Adipocyte (in vitro differentiated cells): ENCODE measurements at places on chromosomes 11 and 22.

- peak; percentile 46 for DNase-seq
These were observed 298.3 kb downstream of the NTM start for GRCh38 chr11:131668500-131669400.

DNA sequence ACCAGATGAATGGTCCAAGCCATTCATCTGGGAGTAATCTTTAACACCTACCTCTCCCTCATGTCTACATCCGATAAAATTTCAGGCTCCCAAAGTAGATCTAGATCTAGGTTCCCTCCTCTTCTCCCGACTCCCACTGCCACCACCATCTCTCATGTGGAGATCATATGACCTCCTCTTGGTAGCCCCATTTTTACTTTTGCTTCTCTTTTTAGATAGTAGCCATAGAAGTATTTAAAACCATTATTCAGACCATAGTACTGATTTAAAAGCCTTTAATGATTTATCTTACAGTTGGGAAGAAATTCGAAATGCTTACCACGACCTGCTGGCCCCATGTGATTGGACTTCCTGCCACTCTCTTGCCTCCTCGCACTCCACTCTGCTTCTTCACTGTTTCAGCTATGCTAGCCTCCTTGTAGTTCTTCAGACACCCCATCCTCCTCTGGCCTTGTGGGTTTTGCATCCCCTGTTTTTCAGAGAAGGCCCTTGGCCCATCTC lies 98.5 kb downstream of the RASSF10 start:
- DNase-seq = no peak

- DNase-seq = no peak
These were observed 116.6 kb downstream of the PLEKHA7 start for GRCh38 chr11:16897470-16898061.

DNA sequence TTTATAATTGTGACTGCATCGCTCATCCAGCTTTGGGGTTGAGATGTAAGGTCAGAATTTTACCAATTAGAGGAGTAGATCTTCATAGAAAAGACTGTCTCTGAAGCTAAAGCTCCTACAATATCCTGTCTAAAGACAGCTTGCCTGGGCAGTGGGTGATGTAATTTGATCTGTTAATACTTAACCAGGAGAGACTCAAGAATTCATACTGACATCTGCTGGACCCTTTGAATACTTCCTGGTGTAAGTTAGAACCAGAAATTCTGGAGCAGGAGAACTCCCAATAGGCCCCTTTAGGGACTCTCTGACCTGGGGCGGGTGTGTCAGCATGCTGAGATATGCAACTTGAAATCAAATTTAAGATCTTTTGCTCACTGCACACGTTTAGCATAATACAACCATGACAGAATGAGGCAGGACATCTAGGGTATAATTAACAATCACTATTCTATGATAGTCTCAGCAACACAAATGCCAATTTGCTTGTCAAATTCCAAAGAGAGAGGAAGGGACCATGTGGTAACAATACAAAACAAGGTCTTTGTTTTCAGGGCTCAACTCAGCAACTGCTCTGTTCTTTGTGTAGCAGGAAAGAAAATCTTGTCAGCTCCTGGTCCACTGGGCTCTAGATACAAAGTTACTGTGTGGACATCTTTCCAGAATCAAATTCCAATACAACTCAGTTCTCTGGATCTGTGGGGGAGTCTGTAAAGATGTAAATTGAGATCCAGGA lies 143.9 kb downstream of the INSC start:
- DNase-seq = peak; percentile 53

GRCh38 chr11:85922367-85922766 lies 67.2 kb downstream of the CCDC83 start:
- DNase-seq = no peak

DNA sequence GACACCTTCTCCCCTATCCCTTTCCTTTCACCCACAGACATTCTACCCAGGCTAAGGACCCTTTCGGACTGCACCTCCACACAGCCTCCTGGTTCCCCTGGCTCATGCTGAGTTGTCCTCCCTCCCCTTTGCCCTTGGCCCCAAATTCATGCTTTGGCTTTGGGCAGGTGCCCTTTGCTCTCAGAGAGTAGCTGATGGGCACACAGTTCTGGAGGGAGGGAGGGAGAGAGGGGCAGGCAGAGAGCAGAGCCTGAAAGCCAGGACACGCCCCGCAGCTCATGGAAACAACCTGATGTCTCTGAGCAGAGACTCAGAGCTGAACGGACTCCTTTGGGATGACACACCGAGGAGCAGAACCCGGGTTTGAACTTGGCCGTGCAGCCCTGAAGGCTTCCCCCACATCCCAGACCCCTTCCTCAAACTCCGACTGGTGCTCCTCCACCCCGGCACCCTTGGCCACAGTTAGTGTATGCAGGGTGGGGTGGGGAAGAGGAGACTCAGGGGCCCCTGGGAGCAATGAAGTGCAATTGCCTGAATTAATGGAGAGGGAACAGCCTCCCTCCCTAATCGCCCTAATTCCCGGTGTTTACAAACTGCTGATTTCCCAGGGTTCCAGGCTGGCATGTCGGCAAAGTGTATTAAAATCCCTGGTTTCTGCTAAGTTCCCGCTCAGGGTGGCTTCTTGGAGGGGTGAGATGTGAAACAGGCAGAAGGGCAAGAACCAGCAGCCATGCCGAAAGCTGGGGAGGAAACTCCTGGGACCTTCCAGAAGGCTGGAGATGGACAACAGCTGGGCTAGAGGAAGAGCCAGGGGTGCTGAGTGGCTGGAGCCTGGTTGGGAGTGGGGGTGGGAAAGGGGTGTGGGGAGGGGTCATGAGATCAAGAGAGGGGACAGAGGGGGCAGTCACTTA lies 71.2 kb upstream of the SHISAL1 start:
- no peak for DNase-seq

GRCh38 chr22:36053242-36054147 lies 24.9 kb upstream of the RBFOX2 start:
- DNase-seq = no peak

DNA sequence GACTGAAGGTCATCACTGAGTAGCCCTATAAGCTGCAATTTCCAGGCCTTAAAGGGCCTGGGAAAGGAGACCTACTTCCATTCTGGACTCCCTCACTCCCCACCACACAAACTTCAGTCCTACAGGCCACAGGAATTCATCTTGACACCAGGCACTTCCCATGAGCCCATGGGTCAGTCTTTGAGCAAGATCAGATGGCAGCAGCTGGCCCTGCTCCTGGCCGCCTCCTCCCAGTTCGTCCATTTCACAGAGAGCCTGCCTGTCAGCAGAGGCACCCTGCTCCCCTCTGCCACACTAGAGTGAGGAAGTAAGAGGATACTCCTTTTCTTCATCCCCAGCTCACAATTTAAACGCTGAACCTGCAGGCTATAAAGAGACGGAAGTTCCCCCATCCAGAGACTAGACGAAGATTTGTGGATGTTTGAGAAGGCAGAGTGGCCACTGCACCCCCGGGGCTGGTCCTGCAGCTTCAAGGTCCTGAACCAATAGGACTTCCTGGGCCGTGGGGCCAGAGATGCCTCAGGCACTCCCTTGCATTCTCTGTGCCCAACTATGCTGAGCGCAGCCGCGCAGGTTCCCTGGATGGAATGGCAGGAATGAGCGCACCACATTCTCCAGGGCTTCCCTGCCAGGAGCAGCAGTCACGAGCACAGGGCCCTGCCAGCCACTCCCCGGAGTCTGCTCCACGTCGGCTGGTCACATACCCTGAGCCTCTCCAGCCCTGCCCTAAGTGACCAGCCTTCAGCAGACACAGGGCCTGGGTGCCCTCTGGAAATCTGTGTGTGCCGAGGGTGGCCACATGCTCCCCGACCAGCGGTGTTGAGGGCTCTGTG lies 33.5 kb upstream of the BID start:
- peak; percentile 33 for DNase-seq

DNA sequence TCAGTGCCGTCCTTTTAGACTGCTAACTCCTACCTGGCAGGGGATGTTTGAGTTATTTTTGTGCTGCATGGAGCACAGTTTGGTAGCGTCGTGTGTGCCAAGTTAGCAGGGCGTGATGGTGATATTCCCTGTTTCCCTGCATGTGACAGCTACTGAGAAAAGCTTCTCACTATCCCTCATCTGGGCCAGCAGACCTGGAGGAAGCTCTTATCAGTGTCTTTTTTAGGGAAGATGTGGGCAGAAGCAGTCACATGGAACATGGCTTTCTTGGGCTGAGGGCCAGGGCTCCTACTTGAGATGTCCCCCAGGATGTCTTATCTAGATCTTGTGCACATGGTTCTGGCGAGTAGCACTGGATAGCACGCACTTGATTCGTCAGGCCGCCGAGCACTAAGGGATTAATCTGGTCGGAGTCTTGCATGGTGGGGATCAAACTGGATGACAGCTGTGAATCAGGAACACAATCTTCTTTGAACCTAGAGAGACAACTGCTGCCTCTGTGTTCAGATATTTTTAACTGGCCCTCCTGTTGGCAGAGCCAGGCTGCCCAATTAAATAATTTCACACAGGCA lies 33.8 kb downstream of the TECTA start:
- DNase-seq = no peak

- DNase-seq = no peak
These were observed 122.6 kb downstream of the IGLL1 start for GRCh38 chr22:23457380-23457985.

- DNase-seq = no peak
These were observed 72.6 kb upstream of the CLDN5 start for GRCh38 chr22:19596680-19597398.
